ENCODE measurements at places on chromosomes 13 and 19. TPM values are rescaled to one million over a fixed set of nuclear protein-coding genes. Genes with fewer than 3 reads are reported as not detected.

GRCh38 chr13:65540175-65540574 is 1690.0 kb downstream of the PCDH9 start:
- H3K36me3 ChIP-seq, result no peaks in the 10 kb centered on the region
- H3K27ac ChIP-seq, result no peak overlapping the region
- no peak for DNase-seq
- H3K4me1 ChIP-seq, result no peaks in the 10 kb centered on the region
- H3K4me3 ChIP-seq, result no peak overlapping the region
- H3K27me3 ChIP-seq, result no peaks in the 10 kb centered on the region

ZNF90 gene
- polyA plus RNA-seq, result 1.6 TPM

CERS1 gene
- polyA plus RNA-seq, result not detected

DNA sequence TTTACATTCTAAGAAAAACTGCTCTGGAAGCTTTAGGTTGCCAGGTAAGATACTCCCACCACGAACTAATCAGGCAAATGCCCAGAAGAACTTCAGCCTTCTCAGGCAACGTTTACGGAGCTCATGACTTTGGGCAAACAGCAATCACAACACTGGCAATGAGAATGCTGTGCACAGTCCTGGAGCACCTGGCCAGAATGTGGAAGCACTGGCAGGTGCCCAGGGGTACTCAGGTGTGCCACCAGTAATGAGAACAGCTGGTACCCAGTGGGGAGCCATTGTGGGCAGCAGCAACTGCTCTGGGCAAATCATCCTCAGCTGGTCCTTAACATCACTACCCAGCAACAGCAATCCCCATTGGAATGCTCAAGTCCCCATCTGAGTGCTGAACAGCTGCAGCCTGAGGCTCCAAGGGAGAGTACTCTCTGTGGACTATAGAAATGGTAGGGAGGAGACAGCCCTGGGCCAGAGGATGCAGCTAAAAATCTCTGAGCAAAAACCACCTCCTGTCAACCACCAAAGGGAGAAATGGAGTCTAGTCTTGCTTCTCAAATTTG is 210.0 kb downstream of the FOXO1 start:
- no peaks in the 10 kb centered on the region for H3K27me3 ChIP-seq
- H3K4me3 ChIP-seq, result no peak overlapping the region
- no peaks in the 10 kb centered on the region for H3K4me1 ChIP-seq
- no peak for DNase-seq
- no peaks in the 10 kb centered on the region for H3K36me3 ChIP-seq

SHANK1 gene
- not detected for polyA plus RNA-seq

- H3K36me3 ChIP-seq, result no peaks in the 10 kb centered on the region
- no peak overlapping the region for H3K4me3 ChIP-seq
- H3K27ac ChIP-seq, result no peak overlapping the region
These were observed 436.7 kb downstream of the FGF9 start for GRCh38 chr13:22107549-22107948.

Data from immature natural killer cell (primary cell).